ENCODE measurements at places on chromosomes 2 and 18. TPM values are rescaled to one million over a fixed set of nuclear protein-coding genes. Genes with fewer than 3 reads are reported as not detected.

GRCh38 chr2:105822186-105822585 is 77.5 kb downstream of the NCK2 start:
- 0 out of 2 replicates have a peak overlapping the region, but pooled peaks have one; percentile 66 for H3K27ac ChIP-seq
- H3K36me3 ChIP-seq = 0 out of 2 replicates have a peak, but pooled peaks cover 3% of the 10 kb centered on the region
- peaks cover 8% of the 10 kb centered on the region for H3K4me1 ChIP-seq
- no peak overlapping the region for H3K4me3 ChIP-seq
- DNase-seq = no peak

GRCh38 chr18:55290898-55291297 is 297.1 kb downstream of the TCF4 start:
- DNase-seq = no peak
- H3K36me3 ChIP-seq = no peaks in the 10 kb centered on the region
- no peak overlapping the region for H3K27ac ChIP-seq
- peaks cover 22% of the 10 kb centered on the region for H3K4me1 ChIP-seq
- no peaks in the 10 kb centered on the region for H3K27me3 ChIP-seq

DNA sequence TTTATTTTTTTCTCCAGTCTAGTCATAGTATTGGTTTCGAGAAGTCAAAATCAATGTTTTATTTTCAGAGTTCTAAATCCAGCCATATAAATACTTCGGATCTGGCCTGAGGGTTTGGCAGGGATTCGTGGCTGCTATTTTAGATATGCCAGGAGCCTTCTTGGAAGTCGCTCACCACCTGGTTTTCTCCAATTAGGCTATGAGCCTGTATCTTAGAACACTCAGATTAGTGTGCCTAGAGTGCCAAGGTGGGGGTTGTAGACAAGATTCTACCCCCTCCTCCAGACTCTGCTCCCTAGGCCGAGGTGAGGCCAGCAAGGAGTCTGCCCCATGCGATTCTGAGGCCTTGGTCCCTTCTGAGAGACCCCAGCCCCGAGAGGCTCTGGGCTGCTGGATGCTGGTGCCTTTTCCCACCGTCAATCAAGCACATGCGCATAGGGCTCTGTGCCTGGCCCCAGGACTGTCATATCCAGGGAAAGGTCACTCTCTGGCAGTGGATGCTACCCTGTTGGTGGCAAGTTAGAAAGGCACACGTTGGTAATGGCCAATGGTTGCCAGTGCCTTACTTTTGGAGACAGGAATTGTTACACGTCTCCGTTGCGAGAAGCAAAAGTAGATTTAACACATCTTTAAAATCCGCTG is 197.1 kb downstream of the AGAP1 start:
- DNase-seq = no peak
- no peaks in the 10 kb centered on the region for H3K36me3 ChIP-seq
- no peak overlapping the region for H3K4me3 ChIP-seq

GRCh38 chr18:71242981-71243380 is 954.1 kb downstream of the SOCS6 start:
- H3K4me1 ChIP-seq = no peaks in the 10 kb centered on the region
- H3K36me3 ChIP-seq = peaks cover 21% of the 10 kb centered on the region
- DNase-seq = no peak

- H3K27ac ChIP-seq = no peak overlapping the region
- DNase-seq = no peak
- H3K27me3 ChIP-seq = no peaks in the 10 kb centered on the region
- H3K4me3 ChIP-seq = no peak overlapping the region
- no peaks in the 10 kb centered on the region for H3K36me3 ChIP-seq
- no peaks in the 10 kb centered on the region for H3K4me1 ChIP-seq
Measured at GRCh38 chr18:60508108-60508507, 135.5 kb upstream of the MC4R start.

DNA sequence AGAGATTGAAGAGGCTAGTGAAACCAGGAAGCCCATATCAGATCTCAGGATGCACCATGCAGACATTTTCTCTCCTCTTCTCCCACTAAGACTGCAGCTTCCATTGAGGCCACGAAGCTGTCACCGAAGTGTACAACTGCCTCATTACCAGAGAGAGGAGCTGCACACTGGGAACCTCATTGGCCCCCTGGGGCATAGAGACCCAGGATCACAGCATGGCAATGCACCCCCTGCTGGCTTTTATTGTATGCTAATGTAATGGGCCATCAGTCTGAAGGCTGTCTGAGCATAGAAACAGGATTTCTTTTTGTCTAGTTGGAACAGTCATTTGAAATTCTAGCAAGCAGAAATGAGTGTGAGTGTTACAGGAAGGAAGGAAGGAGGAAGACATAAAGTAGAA is 861.6 kb upstream of the CELF4 start:
- no peak overlapping the region for H3K4me3 ChIP-seq
- no peaks in the 10 kb centered on the region for H3K4me1 ChIP-seq
- no peaks in the 10 kb centered on the region for H3K36me3 ChIP-seq
- no peak overlapping the region for H3K27ac ChIP-seq
- DNase-seq = no peak
- no peaks in the 10 kb centered on the region for H3K27me3 ChIP-seq

DNA sequence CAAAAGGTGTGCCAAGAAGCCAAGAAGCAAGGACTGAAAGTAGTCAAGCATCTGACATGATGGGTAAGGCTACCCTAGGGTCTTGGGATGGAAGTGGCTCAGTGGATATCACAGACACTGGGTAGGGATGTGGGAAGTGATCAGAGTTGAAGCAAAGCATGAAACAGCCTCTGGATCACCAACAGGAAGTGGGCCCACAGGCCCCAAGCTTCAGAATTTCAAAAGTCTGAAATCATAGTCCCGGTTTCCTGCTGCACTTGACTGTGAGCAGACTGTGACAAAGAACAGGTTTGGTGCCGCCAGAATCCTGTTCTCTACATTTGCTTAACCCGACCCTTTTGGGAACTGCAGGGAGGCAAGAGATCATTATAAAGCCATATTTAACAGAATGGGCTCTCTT is 57.4 kb downstream of the SP100 start:
- H3K4me1 ChIP-seq = no peaks in the 10 kb centered on the region
- H3K36me3 ChIP-seq = no peaks in the 10 kb centered on the region
- no peaks in the 10 kb centered on the region for H3K27me3 ChIP-seq
- no peak overlapping the region for H3K4me3 ChIP-seq
- no peak overlapping the region for H3K27ac ChIP-seq
- no peak for DNase-seq

Gene ANKRD62
- not detected for total RNA-seq

- no peaks in the 10 kb centered on the region for H3K27me3 ChIP-seq
- H3K4me1 ChIP-seq = no peaks in the 10 kb centered on the region
- H3K27ac ChIP-seq = no peak overlapping the region
- DNase-seq = no peak
- H3K36me3 ChIP-seq = no peaks in the 10 kb centered on the region
Measured at GRCh38 chr18:37511721-37512298, 53.8 kb downstream of the CELF4 start.

Gene PDE11A
- total RNA-seq = 1.7 TPM

Gene KATNAL2
- 7.7 TPM for total RNA-seq

Gene AMMECR1L
- total RNA-seq = 20.5 TPM

DNA sequence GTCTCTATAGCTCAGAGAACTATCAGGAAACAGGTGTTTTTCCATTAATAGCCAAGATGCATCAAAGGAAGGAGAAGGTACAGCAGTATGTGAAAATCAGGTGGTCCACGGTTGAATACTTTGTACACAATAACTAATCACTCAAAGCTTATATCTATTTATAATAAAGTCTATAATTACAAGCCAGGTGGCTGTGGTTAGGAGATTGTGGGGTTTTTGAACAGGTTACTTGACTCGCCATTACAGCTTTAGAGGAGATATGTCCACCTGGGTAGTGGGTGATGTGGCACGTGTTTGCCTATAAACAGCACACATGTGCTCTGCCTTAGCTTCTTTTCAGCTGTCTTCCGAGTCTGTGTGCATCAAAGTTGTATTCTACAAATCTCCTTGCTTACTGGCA is 892.2 kb upstream of the ZEB2 start:
- H3K27me3 ChIP-seq = no peaks in the 10 kb centered on the region
- H3K27ac ChIP-seq = no peak overlapping the region
- H3K36me3 ChIP-seq = no peaks in the 10 kb centered on the region
- DNase-seq = no peak
- H3K4me1 ChIP-seq = no peaks in the 10 kb centered on the region

Gene CNGA3
- not detected for total RNA-seq

Gene RANBP2
- total RNA-seq = 98.0 TPM

Gene TUBA4B
- 0.14 TPM for total RNA-seq

- H3K36me3 ChIP-seq = no peaks in the 10 kb centered on the region
- no peak for DNase-seq
- H3K27me3 ChIP-seq = peaks cover 10% of the 10 kb centered on the region
- H3K27ac ChIP-seq = no peak overlapping the region
Measured at GRCh38 chr2:162710287-162710890, 128.2 kb downstream of the KCNH7 start.
